Hepatocyte (in vitro differentiated cells): ENCODE measurements at places on chromosomes 4 and X. TPM values are rescaled to one million over a fixed set of nuclear protein-coding genes. Genes with fewer than 3 reads are reported as not detected.

The NLGN3 gene
- polyA plus RNA-seq: 0.79 and 1.6 TPM in 2 replicates

DNA sequence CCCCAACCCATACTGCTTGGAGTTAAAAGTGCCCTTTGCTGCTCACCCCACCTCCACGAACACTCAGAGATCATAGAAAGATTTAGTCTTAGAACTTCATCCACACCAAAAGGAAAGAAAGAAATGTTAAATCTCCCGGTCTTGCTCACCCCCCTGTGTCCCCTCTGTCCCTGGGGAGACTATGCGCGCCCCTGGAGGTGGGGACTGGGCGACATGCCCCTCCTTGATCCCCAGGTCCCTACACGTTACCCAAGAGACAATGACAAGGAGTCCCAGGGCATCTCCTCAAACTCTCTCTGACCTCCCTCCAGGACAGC lies 620 bp downstream of the ITM2A start:
- H3K4me1 ChIP-seq: no peaks in the 10 kb centered on the region
- H3K36me3 ChIP-seq: no peaks in the 10 kb centered on the region
- peak overlapping the region; percentile 24 for H3K4me3 ChIP-seq
- DNase-seq: no peak
- H3K27ac ChIP-seq: no peak overlapping the region
- no peaks in the 10 kb centered on the region for H3K27me3 ChIP-seq

The STAP1 gene
- not detected in 2 replicates for polyA plus RNA-seq

GRCh38 chr4:112951362-112952312 lies 97.8 kb upstream of the ANK2 start:
- H3K36me3 ChIP-seq: no peaks in the 10 kb centered on the region
- no peaks in the 10 kb centered on the region for H3K27me3 ChIP-seq
- peak; percentile 12 for DNase-seq
- H3K27ac ChIP-seq: no peak overlapping the region
- H3K4me3 ChIP-seq: no peak overlapping the region

The PRKG2 gene
- polyA plus RNA-seq: 4.6 and 6.7 TPM in 2 replicates

DNA sequence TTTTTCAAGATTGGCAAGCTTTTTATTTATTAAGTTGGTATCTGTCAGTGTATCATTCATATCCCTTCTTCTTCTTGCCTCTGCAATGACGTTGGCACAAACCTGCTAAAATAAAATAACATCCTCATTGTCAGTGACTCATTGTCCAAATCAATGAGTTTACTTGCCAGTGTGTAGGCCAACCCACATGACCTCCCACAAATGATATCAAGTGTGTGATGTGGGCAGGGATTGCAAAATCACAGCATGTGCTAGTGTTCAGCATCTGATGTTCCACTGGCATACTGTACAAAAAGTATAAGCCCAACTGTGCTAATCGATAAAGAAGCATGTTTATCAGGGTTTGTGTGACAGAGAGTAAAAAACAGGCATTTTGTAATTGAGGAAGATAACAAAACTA lies 25.5 kb downstream of the GPAT3 start:
- H3K27ac ChIP-seq: no peak overlapping the region

The SSX1 gene
- polyA plus RNA-seq: not detected in 2 replicates

- H3K4me1 ChIP-seq: peaks cover 21% of the 10 kb centered on the region
- peaks cover 5% of the 10 kb centered on the region for H3K27me3 ChIP-seq
- peak overlapping the region; percentile 93 for H3K27ac ChIP-seq
- H3K36me3 ChIP-seq: no peaks in the 10 kb centered on the region
- peak overlapping the region; percentile 95 for H3K4me3 ChIP-seq
These were observed 551 bp downstream of the NPNT start for GRCh38 chr4:105895583-105896460.

DNA sequence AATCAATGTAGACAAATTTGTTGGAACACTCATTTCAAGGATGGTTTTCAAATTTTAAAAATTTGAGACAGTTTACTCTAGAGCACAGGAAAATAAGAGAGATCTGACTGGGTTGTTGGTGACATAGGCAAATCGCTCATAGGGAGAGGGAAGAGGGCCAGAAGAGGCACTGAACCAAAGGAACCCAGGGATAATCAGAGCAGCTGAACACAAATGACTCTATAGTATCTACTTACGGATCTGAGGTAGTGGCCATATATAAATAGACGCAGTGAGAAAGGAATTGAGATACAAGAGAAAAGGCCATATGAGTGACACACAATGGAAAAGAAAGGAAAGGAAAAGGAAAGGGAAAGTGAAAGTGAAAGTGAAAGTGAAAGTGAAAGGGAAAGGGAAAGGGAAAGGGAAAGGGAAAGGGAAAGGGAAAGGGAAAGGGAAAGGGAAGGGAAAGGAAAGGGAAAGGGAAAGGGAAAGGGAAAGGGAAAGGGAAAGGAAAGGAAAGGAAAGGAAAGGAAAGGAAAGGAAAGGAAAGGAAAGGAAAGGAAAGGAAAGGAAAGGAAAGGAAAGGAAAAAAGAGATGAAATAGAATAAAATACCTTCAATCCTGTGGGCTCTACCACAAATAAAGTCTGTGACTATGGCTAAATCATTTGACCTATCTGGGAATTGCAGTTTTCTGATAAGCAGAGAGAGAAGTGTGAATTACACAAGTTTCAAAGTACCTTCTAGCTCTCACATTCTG lies 759.2 kb downstream of the DMD start:
- no peak overlapping the region for H3K4me3 ChIP-seq
- H3K27ac ChIP-seq: no peak overlapping the region
- no peaks in the 10 kb centered on the region for H3K36me3 ChIP-seq
- DNase-seq: no peak
- H3K27me3 ChIP-seq: no peaks in the 10 kb centered on the region

The NLGN4X gene
- polyA plus RNA-seq: 0.81 and 2.1 TPM in 2 replicates

- no peak overlapping the region for H3K4me3 ChIP-seq
- DNase-seq: no peak
- no peak overlapping the region for H3K27ac ChIP-seq
- H3K27me3 ChIP-seq: no peaks in the 10 kb centered on the region
- H3K4me1 ChIP-seq: peaks cover 14% of the 10 kb centered on the region
These were observed 85.0 kb upstream of the MYOZ2 start for GRCh38 chr4:119050527-119051090.

The TMEM144 gene
- polyA plus RNA-seq: 17.5 and 18.4 TPM in 2 replicates

The ADH1B gene
- 1.5 and 4.4 TPM in 2 replicates for polyA plus RNA-seq

DNA sequence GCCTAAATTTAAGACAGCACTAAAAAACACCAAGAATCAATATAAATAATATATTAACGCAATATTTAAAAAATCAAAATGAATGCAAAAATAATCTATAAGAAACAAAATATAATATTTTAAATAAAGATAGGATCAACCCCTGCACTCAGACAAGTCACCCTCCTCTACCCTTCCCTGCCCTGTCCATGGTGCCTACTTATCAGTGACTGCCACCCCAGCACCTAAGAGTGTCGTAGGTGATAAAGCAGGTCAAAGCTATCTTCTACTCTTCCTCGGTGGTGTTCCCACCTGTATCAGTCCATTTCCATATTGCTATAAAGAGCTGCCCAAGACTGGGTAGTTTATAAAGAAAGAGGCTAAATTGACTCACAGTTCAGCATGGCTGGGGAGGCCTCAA lies 251.9 kb downstream of the STIM2 start:
- DNase-seq: no peak
- no peak overlapping the region for H3K27ac ChIP-seq
- H3K36me3 ChIP-seq: no peaks in the 10 kb centered on the region
- H3K27me3 ChIP-seq: no peaks in the 10 kb centered on the region

GRCh38 chr4:26724534-26724933 lies 136.1 kb upstream of the STIM2 start:
- no peaks in the 10 kb centered on the region for H3K36me3 ChIP-seq
- H3K27ac ChIP-seq: no peak overlapping the region
- no peaks in the 10 kb centered on the region for H3K27me3 ChIP-seq
- H3K4me1 ChIP-seq: no peaks in the 10 kb centered on the region
- no peak for DNase-seq

GRCh38 chrX:29662759-29663503 lies 552.4 kb upstream of the MAGEB2 start:
- no peaks in the 10 kb centered on the region for H3K4me1 ChIP-seq
- H3K4me3 ChIP-seq: no peak overlapping the region
- no peaks in the 10 kb centered on the region for H3K36me3 ChIP-seq
- no peaks in the 10 kb centered on the region for H3K27me3 ChIP-seq

DNA sequence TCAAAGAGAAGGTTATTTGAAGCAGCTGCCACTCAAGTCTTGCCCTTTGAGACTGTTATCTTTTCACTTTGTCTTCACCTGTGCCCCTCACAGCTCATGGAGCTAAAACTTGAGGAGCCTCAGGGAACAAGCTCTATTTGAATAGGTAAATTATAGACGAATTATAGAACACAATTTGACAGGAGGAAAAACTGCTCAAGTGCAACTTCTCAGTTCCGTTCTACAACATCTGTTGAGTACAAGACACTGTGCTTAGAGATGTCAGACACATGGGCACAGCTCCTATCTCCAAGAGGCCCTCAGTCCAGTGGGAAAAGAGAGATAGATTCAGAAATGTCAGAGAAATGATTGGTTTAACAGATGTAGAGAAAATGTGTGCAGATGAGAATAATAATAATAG lies 5.1 kb downstream of the PPP1R2C start:
- H3K4me1 ChIP-seq: peaks cover 5% of the 10 kb centered on the region
- H3K27me3 ChIP-seq: no peaks in the 10 kb centered on the region
- H3K36me3 ChIP-seq: no peaks in the 10 kb centered on the region
- no peak for DNase-seq
- H3K4me3 ChIP-seq: no peak overlapping the region

GRCh38 chr4:78567500-78568060 lies 16.0 kb downstream of the ANXA3 start:
- DNase-seq: no peak
- H3K4me3 ChIP-seq: no peak overlapping the region
- no peaks in the 10 kb centered on the region for H3K36me3 ChIP-seq
- peak overlapping the region; percentile 97 for H3K27ac ChIP-seq
- no peaks in the 10 kb centered on the region for H3K27me3 ChIP-seq

DNA sequence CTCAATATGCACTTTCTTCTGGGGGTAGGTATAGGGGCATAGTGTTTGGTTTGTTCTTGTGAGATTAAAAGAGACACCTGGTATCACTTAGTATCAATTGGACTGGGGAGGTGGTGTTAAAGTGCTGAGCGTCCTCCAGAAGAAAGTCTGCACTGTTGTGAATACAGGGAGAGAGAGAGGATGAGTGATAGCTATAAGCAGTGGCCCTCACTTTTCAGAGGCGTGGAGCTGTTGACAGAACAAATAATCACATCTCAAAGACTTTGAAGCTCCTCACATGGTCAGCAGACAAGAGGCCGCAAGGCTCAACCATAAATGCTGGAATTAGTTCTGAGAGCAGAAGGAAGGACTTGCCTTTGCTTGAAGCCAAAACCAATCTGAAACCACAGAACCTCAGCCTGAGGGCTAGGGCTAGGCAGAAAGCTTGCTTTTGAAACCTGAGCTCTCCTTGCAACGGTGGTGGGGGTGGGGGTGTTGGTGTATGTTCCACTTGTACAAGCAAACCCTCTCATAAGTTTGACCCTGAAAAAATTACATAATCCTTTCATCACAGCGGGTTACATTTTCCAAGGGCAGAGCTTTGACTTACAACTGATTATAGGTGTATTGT lies 123.2 kb upstream of the SCML1 start:
- no peaks in the 10 kb centered on the region for H3K27me3 ChIP-seq
- no peaks in the 10 kb centered on the region for H3K4me1 ChIP-seq
- H3K4me3 ChIP-seq: no peak overlapping the region

The KCND1 gene
- 2.0 and 3.2 TPM in 2 replicates for polyA plus RNA-seq

- no peaks in the 10 kb centered on the region for H3K36me3 ChIP-seq
- DNase-seq: no peak
- H3K4me3 ChIP-seq: no peak overlapping the region
- no peak overlapping the region for H3K27ac ChIP-seq
- H3K27me3 ChIP-seq: no peaks in the 10 kb centered on the region
- no peaks in the 10 kb centered on the region for H3K4me1 ChIP-seq
These were observed 431.8 kb downstream of the BCOR start for GRCh38 chrX:39665830-39666518.

DNA sequence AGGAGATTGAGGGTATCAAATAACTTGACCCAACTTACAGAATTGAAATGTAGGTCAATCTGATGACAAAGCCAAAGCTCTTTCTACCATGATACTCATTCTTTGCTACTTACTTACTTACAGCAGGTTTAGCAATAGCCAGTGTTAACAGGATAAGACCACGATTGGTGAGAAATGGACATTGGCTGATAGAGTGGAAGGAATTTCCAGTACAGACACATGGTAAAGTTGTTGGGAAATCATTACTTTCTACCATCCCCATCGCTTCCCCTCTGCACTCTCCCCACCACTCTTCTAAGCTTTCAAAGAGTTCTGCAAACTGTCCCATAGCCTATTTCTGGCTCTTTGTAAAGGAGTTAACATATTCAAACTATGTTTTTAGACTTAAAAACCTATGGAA lies 119.7 kb downstream of the CHRNA9 start:
- H3K27me3 ChIP-seq: no peaks in the 10 kb centered on the region
- no peak overlapping the region for H3K4me3 ChIP-seq
- no peaks in the 10 kb centered on the region for H3K36me3 ChIP-seq
- DNase-seq: no peak

DNA sequence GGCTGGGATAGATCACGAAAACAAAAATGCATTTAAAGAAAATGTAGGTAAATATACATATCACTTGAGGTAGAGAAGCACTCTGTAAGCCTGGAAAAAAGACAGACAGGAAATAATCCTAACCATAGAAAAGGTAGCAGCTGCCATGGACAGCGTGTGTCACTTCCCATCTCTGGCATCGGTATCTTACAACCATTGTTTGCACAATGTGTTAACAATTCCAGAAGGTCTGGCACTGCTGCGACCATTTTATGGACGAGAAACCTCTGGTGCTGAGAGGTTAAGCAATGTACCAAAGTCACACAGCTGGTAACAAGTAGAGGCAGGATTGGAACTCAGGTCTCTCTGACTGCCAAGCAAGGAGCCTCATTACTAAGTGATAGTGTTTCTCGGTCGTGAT lies 1.7 kb upstream of the MTNR1A start:
- H3K4me1 ChIP-seq: peaks cover 5% of the 10 kb centered on the region
- no peaks in the 10 kb centered on the region for H3K36me3 ChIP-seq
- no peak for DNase-seq

- no peak overlapping the region for H3K27ac ChIP-seq
- H3K4me1 ChIP-seq: no peaks in the 10 kb centered on the region
- H3K36me3 ChIP-seq: no peaks in the 10 kb centered on the region
- H3K4me3 ChIP-seq: no peak overlapping the region
- no peaks in the 10 kb centered on the region for H3K27me3 ChIP-seq
- no peak for DNase-seq
These were observed 34.9 kb downstream of the POLR2B start for GRCh38 chr4:57013543-57014120.

DNA sequence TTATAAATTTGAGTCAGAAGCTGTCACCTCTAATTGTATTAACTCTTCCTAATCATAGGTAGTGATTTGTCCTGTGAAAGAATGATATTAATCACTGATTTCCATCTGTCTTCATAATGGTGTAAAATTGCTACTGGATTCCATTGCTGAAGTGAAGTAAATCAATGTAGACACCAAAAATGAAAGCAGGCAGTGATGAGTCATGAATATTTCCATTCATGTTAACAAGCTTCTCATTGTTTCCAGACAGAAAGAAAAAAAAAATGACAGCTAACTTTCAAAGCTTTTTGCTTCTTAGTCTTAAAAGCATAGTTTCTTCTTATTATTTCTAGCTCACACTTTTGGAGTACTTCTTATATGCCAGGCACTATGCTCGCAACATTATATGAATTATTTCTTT lies 21.5 kb downstream of the FAM114A1 start:
- no peak overlapping the region for H3K4me3 ChIP-seq
- no peaks in the 10 kb centered on the region for H3K27me3 ChIP-seq
- peak overlapping the region; percentile 75 for H3K27ac ChIP-seq
- H3K4me1 ChIP-seq: peaks cover 14% of the 10 kb centered on the region
- H3K36me3 ChIP-seq: no peaks in the 10 kb centered on the region
- peak; percentile 36 for DNase-seq

The LNX1 gene
- polyA plus RNA-seq: 7.3 and 8.4 TPM in 2 replicates

GRCh38 chr4:90546114-90546513 lies 418.9 kb downstream of the CCSER1 start:
- no peak overlapping the region for H3K27ac ChIP-seq
- H3K4me3 ChIP-seq: no peak overlapping the region
- no peaks in the 10 kb centered on the region for H3K36me3 ChIP-seq
- no peaks in the 10 kb centered on the region for H3K4me1 ChIP-seq
- no peak for DNase-seq
- no peaks in the 10 kb centered on the region for H3K27me3 ChIP-seq
